ENCODE measurements at places on chromosomes 4 and X.

GRCh38 chr4:24675721-24676389 lies 91.5 kb upstream of the DHX15 start:
- no peak for DNase-seq

- no peak for DNase-seq
Measured at GRCh38 chr4:106691749-106692148, 323.2 kb upstream of the GIMD1 start.

DNA sequence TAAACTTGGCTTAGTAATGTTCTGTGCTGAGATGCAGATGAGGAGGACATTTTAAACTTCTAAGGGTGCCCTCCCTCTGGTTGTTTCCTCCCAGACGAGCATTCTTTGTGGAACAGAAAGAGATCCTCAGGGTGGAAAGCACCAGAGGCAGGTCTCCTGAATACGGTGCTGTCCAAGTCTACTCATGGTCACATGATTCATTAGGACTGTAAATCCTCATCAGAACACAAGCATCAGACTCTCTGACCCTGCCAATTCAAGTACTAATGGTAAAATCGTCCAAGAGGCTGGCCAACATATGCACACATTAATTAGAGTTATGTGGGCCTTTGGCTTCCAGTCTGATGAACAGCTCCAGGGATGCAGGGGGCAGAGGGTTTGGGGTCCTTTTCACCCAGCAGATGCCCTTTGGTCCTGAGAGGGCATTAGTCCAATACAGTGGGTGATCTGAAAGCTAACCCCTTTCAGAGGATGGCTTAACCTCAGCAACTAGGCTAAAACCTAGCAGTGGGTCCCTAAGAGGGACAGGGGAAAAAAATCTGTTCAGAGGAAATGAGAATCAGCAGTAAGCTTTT lies 18.2 kb downstream of the HAND2 start:
- no peak for DNase-seq

DNA sequence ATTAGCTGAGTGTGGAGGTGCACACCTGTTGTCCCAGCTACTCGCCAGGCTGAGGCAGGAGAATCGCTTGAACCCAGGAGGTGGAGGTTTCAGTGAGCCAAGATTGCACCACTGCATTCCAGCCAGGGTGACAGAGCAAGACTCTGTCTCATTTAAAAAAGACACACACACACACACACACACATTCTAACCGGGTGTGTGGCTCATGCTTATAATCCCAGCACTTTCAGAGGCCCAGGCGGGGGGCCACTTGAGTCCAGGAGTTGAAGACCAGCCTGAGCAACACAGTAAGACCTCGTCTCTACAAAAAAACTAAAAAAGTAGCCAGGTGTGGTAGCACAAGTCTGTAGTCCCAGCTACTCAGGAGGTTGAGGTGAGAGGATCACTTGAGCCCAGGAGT lies 152.3 kb downstream of the LRBA start:
- no peak for DNase-seq

DNA sequence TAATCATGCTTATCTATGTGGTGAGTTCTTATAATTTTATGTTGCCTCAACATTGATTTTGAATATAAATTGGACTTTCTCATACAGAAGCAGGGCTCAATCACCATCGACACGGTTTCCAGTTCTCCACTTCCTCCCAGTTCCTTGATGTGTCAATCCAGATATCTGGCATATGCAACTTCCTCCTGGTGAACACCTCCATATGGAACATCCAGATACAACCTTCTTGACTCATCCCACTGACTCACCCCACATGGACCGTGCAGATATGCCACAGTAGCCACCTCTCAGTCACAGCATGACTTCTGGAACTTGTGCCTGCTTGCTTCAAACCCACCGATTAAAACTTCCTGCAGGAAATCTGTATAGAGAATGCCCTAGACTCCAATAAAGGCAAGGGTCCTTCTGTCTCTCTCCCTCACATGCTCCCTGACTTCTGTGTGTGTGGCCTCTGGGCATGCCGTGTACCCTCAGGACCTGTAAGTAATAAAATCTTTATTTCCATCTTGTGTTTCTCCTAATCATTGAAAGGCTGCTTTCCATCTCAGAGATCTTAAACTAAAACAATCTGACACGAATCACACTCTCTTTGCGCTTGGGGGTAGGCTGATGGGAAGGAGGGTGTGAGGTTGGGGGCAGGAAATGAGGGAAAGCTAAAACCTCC lies 67.0 kb downstream of the HTRA3 start:
- no peak for DNase-seq

GRCh38 chr4:3226467-3226866 lies 22.5 kb upstream of the MSANTD1 start:
- no peak for DNase-seq

DNA sequence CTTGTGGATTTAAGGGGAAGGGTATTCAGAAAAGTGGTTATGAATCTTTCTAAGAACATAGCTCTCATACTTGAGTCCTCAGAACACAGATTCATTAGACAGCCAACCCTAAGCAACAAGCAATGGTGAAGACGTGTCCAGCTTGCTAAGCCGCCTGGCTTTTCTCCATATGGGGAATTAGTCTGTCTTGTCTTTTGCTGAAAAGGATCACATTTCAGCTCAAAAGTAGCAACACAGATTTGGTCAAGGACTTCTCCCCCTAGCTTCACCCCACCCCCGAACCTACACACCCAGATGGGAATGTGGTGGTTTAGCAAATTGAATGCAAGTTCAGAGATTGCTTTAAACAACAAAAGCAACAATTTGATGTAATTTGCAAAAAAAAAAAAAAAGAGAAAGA lies 103.3 kb upstream of the RASGEF1B start:
- no peak for DNase-seq
